Caudate nucleus (tissue), 63 donors: ENCODE measurements at places on chromosomes 1 and 21.

DNA sequence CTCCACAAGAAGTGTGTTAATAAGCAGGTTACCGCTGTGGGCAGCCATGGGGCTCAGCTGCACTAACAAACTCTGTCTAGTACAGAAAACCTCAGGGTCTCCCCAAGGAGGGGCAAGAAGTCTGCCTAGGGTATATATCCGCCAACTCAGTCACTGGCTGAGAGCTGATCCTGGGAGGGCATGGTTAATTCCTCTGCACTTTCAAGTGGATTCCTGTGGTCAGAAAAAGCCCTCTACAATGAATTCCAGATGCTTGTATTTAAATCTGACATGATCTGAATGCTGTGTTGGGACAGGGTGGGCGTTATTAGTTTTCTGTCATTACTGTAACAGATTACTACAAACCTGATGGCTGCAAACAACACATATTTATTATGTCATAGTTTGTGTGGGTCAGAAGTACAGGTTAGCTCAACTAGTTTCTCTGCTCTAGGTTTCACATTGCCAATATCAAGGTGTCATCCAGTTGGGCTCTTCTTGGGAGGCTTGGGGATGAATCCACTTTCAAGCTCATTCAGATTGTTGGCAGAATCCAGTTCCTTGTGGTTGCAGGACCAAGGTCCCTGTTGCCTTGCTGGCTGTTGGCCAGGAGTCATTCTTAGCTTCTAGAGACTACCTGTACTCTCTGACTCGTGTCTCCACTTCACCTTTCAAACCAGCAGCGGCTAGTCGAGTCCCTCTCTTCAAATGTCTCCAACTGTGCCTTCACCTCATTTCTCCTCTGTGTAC, 8.0 kb upstream of the SELE start:
- no peak for DNase-seq

- no peak for DNase-seq
These were observed 47.3 kb upstream of the COL18A1 start for GRCh38 chr21:45357436-45358260.

- DNase-seq: no peak
These were observed 30.4 kb downstream of the APP start for GRCh38 chr21:26140164-26140579.

GRCh38 chr21:25054689-25055088, 552.6 kb downstream of the MRPL39 start:
- no peak for DNase-seq

GRCh38 chr1:204640578-204640977, 45.0 kb downstream of the LRRN2 start:
- DNase-seq: no peak

DNA sequence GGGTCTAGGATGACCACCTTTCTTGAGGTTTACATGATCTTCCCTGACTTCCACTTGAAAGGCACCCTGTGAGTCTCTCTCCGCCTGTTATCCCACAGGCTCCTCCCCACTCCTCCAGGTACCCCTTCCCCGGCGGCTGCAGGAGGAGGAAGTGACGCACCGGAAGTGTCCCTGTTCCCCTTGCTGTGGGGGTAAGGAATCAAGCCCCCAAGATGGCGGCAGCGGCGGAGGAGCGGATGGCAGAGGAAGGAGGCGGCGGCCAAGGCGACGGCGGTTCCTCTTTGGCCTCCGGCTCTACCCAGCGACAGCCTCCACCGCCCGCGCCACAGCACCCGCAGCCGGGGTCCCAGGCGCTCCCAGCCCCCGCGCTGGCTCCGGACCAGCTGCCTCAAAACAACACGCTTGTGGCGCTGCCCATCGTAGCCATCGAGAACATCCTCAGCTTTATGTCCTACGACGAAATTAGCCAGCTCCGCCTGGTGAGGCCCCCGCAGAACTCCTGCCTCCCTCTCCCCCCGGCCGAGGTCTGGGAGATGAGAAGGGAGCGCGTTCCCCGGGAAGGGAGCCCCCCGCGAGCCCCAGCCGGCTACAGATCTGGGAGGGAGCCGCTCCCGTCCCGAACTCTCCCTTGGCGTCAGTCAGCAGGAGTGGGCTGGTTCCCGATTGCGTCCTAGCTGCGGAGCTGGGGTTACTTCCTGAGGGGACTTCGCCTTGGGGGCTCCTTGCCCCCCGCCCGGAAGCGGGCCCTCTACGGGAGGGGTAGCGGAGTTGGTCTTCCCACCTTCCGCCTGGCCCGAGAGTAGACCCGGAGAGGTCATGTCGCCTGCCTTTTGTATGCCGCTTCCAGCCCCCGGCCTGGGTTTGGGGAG, at the start of gene FBXO28:
TSS of gene FBXO28 (plus strand) at position 194 of the 869 bp plus-strand sequence. CDS start at position 213, 19 bp downstream.
- peak; percentile 39 for DNase-seq

- DNase-seq: no peak
These were observed 16.8 kb downstream of the MAB21L3 start for GRCh38 chr1:116127848-116128540.

GRCh38 chr1:159228554-159228953, 23.9 kb downstream of the ACKR1 start:
- no peak for DNase-seq

DNA sequence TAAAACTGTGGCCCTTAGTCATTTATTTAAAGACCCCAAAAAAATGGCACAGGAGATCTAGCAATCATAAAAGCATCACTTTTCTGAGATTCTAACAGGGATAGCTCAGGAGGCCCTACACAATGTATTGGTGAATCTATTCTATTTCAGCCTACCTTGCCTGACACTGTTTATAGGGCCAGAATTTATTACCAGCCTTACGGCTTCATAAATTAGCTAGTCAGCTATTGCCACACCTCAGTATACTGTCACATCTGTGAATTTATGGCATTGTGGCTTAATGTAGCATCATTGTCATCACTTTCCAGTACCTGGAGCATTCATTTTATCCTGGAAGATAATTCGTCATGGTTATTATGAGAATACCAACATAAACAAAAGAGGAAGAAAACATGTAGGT, 121.2 kb upstream of the ERG start:
- no peak for DNase-seq

GRCh38 chr1:53693339-53693738, 45.6 kb downstream of the GLIS1 start:
- no peak for DNase-seq

GRCh38 chr1:38418195-38419030, 371.8 kb upstream of the POU3F1 start:
- DNase-seq: no peak
